Activated CD4-positive, alpha-beta memory T cell treated with anti-CD3 and anti-CD28 coated beads for 36 hours (primary cell): ENCODE measurements at places on chromosomes 4 and X.

GRCh38 chr4:99091216-99091575, 2.6 kb upstream of the ADH5 start:
- H3K4me3 ChIP-seq, result no peak overlapping the region
- peaks cover 36% of the 10 kb centered on the region for H3K4me1 ChIP-seq
- H3K36me3 ChIP-seq, result peaks cover 1% of the 10 kb centered on the region
- H3K27me3 ChIP-seq, result no peaks in the 10 kb centered on the region
- no peak overlapping the region for H3K27ac ChIP-seq

DNA sequence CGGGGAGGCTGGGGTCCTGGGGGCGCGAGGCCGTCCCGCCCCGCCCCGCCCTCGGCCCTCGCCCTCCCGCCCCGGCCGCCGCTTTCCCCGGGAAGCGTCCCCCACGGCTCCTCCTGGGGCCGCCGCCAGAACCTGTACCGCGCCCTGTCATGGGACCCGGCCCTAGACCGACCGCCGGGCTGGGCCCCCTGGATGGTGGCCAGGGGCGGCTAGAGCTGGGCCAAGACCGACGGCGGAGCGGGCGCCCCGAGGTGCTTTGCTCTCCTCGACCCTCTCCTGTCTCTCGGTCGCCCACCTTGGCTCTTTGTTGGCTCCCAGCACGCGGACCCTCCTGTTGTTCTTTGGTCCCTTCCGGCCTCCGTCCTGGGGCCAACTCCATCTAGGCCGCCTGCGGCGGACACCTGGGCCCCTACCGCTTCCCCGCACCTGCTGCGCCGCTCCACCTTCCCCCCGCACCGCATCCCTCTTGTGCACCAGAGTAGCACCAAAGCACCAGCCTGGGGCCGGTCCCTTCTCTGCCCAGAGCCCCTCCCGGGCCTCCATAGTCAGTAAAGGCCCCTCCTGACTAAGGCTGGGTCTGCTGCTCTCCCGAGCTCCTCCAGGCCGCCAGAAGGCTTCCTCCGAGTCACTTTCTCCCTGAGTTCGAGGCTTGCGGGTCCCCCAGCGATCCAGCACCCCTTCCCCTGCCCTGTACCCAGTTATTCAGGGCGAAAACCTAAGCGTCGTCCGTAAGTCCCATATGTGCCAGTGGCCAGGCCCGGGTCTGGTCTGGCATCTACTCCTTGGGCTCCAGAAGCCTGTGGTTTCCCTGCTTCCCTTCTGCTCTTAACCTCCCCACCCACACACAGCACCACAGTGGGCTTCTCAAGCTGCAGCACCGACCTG, 587 bp downstream of the TACC3 start:
- peaks cover 47% of the 10 kb centered on the region for H3K36me3 ChIP-seq
- H3K4me1 ChIP-seq, result peaks cover 55% of the 10 kb centered on the region
- no peaks in the 10 kb centered on the region for H3K27me3 ChIP-seq
- H3K4me3 ChIP-seq, result peak overlapping the region; percentile 89
- peak; percentile 31 for DNase-seq

- H3K27ac ChIP-seq, result no peak overlapping the region
- peaks cover 11% of the 10 kb centered on the region for H3K4me1 ChIP-seq
- peak; percentile 34 for DNase-seq
- no peaks in the 10 kb centered on the region for H3K36me3 ChIP-seq
- H3K27me3 ChIP-seq, result no peaks in the 10 kb centered on the region
- no peak overlapping the region for H3K4me3 ChIP-seq
Measured at GRCh38 chr4:139223682-139224317, 46.8 kb upstream of the ELF2 start.

GRCh38 chrX:75361788-75362187, 87.9 kb downstream of the UPRT start:
- no peaks in the 10 kb centered on the region for H3K4me1 ChIP-seq
- DNase-seq, result no peak
- peaks cover 4% of the 10 kb centered on the region for H3K36me3 ChIP-seq
- H3K27me3 ChIP-seq, result no peaks in the 10 kb centered on the region
- H3K27ac ChIP-seq, result no peak overlapping the region
- no peak overlapping the region for H3K4me3 ChIP-seq

DNA sequence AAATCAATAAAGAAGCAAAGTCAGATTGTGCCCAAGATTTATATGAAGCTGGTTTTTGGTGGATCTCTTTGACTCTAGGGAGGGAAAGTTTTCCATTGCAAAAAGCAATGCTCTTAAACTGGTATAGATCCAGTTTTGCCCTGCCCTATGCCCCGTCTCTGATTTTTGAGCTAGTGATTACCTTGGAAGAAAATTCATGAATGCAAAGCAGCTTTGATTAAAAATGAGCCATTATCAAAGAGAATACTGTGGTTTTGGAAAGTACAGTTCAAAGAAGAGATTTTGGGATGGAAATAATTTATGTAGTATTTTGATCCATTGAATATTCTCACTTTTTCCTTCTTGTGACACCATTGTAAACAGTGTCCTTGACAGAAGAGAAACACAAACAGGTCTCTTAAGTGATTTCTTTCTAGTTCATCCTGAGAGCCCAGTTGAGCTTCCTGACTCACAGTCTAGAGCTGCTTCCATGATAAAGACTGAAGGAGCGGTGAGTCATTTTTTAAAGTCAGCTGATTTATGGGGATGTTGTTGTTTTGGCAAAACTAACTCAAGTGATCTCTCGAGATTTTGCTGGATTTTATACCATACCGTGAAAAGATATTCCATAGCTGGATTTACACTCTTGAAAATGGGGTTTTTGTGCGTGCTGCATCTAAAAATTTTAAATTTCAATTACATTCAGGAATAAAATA, 76.7 kb downstream of the AFF1 start:
- H3K4me3 ChIP-seq, result no peak overlapping the region
- peaks cover 3% of the 10 kb centered on the region for H3K36me3 ChIP-seq
- DNase-seq, result no peak
- peaks cover 74% of the 10 kb centered on the region for H3K4me1 ChIP-seq
- H3K27ac ChIP-seq, result no peak overlapping the region
- H3K27me3 ChIP-seq, result no peaks in the 10 kb centered on the region

DNA sequence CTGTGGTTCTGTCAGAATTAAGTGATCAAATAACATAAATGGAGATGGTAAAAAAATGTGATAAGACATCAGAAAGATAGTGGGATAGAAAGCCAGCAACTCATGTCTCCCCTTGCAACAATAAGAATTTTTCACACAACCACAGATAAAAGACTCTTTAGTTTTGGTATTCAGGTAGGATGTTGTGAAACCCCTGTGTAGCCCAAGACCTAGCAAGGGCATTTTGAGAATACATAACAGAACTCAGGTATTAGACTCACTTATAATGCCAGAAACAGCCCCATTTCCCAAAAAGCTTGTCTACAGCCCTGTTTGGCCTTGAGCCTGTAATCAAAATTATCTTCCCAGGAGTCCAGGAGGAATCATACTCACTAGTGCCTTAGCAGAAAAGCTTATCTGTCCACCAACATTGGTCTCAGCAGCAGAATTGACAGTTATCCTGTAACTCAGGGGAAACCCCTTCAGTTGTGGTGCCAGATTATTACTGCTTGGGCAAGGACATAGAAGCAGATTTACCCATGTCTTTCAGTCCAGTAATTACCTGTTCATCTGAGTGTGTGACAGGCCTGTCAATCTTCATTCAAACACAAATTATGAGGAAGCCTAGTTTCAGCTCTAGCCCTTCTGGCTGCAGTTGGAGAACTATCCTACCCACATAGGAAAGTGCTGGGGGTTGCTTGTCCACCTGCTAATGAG, 41.0 kb upstream of the UGT2B17 start:
- no peaks in the 10 kb centered on the region for H3K36me3 ChIP-seq
- no peaks in the 10 kb centered on the region for H3K4me1 ChIP-seq
- H3K4me3 ChIP-seq, result no peak overlapping the region
- H3K27ac ChIP-seq, result no peak overlapping the region
